ENCODE measurements at places on chromosomes 6 and 20.

- no peak for DNase-seq
Observed at GRCh38 chr20:30594112-30594511, 663.4 kb upstream of the DEFB115 start.

- DNase-seq: no peak
Observed at GRCh38 chr6:139570166-139570565, 195.7 kb upstream of the CITED2 start.

DNA sequence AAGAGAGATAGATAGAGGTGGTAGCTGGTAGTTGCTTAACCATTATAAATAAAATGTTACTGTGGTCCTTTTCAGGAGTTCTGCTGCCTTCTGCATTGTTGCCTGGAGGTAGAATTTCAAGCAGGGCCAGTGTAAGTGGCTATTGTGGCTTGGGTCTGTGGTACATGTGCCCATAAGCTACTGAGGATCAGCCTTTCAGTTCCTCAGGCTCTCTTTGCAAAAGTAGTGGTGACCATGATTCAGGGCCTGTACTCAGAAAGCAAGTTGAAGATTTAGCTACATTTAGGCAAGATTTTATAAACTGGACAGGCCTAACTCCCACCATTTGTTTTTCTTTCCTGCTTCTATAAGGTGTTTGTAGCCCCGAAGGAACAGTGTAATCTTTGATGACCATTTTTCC, 199.0 kb downstream of the PDE7B start:
- DNase-seq: no peak

GRCh38 chr20:5434116-5434515, 117.4 kb upstream of the PROKR2 start:
- no peak for DNase-seq

GRCh38 chr6:73209117-73209516, 16.2 kb downstream of the KHDC1L start:
- no peak for DNase-seq

GRCh38 chr6:149111556-149112115, 205.9 kb upstream of the TAB2 start:
- no peak for DNase-seq

DNA sequence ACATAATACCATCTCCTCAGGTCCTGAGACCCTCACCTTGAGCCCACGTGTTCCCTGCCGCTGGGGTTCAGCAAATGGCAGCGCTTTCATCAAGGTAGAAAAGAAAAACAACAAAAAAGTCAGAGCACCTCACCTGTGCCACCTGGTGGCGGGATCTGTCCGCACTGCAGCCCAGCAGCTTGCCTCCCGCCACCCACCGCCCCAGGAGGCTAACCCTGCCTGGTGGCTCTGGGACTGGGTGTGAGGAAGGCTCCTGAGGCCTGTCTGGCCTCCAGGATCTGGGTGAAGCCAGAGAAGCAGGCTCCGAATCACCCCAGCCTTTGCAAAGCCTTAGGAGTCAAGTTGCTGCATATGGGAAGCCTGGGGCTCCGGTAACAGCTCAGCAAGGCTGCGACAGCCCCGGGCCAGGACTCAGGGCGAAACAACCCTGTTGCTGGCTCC, 270.8 kb downstream of the BMP7 start:
- no peak for DNase-seq

DNA sequence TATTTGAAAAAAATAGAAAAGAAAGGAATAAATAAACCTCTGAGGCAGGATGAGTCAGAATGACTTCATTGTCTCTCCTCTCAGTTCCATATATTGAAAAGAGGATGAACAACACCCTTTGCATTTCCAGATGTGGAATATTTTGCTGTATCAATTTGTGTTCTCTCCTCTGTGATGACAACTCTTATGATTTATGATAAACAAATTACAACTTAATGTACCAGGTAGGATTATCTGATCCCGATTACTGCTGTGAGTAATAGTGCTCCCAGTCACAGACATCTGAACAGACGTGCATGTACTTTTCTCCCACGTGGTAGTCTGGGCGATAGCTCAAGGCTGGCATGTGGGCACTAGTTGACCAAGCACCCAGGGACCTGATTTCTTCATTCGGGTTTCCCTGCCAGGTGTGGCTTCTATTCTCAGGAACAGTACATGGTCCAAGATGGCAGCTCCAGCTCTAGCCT, 142.1 kb upstream of the SULF2 start:
- no peak for DNase-seq

GRCh38 chr6:33207552-33208090, 679 bp upstream of the RING1 start:
- DNase-seq: no peak

DNA sequence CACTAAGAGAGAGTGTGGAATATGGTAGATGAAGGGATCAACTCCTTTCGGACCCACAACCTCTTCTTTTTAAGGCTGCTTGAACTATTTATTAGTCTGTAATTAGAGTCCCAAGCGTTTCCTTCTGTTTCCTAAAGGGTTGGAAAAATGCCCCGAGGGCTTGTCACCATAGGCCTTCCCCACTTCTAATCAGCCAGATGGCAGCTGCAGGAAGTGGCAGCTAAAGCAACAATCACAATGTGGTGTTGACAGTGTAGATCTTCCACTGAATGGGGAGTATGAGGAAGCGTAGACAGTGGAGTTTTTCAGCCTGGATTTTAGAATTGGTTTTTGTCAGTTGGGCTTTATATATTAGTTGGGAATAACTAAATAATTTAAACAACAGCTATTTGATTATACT, 40.6 kb downstream of the SLC35D3 start:
- no peak for DNase-seq

DNA sequence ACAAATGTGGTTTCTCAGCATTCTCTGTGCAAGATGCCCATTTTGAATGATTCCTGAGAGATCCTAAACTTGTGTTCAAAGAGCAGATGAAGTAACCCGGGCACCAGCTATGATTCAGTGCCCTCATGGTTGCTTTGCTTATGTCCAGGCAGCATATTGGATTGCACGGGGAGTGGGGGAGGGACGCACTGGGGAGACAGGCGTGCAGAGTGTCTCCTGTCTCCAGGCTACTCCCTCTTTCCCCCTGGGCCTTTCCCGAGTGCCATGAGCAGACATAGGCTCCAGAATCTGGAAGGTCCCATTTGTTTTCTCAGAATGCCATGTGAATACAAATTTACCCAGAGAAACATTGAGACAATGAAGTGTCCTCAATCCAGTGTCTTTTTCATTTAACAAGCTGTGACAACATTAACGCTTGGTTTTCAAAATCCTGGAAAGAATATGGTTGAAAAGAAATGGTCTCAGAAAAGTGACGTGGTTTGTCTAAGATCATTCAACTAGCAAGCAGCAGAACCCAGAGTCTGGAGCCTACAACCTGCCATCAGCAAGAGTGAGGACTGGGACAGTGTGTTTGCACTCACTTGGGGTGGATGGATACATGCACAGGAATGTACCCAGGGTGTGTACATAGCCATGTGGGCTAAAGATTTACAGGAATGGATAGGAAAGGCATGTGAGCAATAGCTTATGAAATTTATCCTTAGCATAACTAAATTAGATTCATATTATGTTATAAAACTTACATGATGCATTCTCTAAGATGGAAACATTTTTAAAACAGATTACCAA, 4.2 kb downstream of the SYNDIG1 start:
- DNase-seq: no peak

DNA sequence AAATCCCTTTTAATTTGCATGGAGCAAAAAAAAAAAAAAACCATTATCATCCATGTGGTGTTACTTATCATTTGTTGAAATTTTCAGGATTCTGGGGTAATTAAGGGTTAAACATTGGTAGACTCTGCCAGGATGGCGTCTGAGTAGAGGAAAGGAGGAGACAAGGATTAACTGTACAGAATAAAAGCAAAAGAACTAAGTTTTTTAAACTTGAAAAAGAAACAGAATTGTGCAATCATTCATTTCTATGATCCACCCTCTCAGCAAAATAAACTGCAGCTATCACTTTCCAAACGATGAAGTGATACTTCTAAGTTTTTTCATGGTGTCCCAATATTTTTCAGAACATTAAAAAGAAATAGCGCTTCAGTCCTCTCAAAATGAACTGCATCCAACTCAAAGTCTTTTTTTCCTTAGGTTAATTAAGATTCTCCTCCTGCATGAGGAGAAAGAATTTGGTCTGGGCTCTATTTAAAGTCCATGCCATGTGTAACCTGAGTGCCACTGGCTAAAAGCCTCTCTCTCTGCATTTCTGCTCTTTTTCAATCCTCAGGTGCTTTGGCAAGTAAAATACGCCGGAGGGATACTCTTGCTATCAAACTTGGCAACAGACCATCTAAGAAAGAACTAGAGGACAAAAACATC, 69.5 kb upstream of the LTV1 start:
- no peak for DNase-seq
